NCI-H446 (cell line): ENCODE measurements at places on chromosomes 13 and 19.

- no peak for DNase-seq
Measured at GRCh38 chr13:47337781-47338507, 441.1 kb upstream of the HTR2A start.

DNA sequence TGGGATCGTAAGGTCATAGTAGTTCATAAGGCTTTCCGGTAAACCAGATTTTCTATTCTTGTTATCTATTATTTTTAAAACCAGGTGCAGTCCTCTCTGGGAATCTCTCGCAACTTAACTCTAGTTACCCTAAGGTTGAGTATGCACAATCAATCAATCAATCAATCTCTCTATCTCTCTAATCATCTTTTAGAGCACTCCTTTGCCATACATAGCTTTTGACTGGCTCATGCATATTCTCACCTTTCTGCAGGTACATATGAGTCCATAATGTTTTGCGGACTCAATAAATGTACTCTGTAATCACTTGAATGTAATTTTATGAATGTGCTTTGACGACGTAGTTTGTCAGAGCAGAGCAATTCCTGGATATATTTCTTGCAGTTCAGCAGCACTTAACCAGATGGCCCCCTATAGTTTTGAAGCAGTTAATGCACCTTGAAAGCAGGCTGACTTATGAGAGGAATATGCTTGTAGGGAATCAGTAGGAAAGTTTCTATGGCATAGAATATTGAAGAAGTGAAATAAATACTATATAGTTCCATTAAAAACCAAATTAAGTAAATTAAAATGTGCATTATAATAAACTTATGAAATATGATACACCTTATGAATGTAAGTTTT is 524.7 kb downstream of the GPC5 start:
- DNase-seq: no peak

- DNase-seq: no peak
Measured at GRCh38 chr13:24506698-24507335, 5.8 kb downstream of the PARP4 start.

GRCh38 chr19:39660661-39661060 is 4.9 kb downstream of the LGALS16 start:
- no peak for DNase-seq

GRCh38 chr13:100660761-100661160 is 13.8 kb downstream of the TMTC4 start:
- DNase-seq: no peak

DNA sequence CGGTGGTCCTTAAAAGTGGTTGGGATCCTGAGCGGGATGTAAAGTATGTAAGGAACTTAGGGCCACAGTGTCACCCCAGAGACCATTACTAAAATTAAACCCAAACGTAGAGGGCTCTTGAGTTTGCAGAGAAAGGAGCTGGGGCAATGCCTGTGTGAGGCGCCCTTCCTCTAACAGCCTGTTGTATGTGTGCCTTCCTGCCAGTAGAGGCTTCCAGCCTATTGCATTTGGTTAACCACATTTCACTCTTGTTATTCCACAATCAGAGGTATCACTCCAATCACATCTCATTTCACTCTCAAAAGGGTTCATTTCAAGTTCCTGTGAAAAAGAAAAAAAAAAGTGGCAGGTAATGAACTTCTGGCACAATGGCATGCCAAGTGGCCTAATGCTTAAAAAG is 29.4 kb downstream of the DIAPH3 start:
- DNase-seq: no peak

DNA sequence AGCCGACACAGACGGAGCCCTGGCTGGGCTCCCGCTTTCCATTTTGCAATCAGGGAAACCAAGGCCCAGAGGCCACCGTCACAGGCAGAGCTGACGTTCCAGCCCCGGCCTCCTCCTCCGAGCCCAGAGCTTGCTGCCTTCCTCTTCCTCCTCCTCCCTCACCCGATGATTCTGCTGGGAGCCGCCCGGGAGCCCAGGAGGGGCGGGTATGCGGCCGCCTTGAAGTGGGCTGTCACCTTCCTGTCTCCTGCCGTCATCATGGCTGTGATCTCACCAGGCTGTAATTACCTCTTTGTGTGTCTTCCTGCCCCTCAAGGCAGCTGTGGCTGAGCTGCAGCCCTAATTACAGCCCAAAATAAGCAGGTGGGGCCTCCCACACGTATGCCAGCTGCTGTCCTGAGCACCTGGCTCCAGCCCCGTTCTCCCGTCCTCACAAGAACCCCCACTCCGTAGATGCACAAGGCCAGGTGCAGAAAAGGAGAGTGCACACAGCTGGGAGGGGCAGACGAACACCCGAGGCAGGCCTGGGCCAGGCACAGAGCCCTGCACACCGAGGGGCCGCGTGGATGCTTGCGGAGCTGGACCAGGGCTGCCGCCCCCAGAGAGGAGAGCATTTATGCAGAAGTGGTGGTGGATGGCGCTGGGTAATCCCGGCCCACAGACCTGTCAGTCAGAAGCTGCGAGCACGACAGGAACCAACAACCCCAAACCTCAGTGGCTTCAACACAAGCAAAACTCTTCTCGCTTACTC is 4.0 kb downstream of the TPGS1 start:
- no peak for DNase-seq

- DNase-seq: no peak
Measured at GRCh38 chr13:40911341-40911740, 107.8 kb downstream of the ELF1 start.

- DNase-seq: no peak
Measured at GRCh38 chr19:46696052-46696451, 20.9 kb downstream of the PRKD2 start.

DNA sequence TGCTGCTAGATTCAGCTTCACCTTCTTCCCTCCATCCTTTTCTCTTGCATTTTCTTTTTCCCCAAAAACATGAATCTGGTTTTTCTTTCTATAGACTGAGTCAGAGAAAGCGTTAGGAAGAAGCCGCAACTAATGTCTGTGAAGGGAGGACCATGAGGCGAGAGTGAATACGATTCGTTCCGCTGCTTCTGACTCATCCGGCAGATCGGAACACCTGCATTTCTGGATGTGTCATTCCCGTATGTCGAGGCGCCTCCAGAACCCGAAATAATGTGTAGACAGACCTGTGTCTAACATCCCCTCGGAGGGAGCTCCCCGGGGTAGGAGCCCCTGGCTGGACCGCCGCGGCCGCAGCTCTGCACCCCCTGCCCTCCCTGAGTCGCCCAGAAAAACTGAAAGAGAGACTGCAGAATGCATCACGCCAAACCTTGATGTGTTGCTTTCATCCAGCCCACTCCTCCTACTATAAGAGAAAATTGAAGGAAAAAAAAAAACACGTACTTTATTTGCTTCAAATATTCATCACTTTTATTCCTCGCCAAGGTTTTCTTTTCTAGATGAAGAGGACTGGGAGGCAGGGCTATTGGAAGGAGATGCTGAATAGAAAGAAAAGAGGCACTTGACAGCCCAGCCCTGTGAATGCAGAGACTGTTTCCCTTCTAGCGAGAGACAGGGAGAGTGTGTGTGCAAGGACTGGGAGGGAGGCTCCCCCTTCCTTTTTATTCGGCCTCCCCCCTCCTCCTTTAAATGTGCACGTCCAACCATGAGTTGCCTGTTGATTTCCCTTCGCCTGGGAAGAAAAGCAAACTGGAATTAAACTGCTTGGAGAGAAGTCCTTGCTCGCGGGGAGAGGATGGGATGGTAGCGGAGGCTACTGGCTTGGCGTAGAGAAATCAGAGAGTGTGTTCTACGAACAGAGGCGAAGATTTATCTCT is 616 bp upstream of the PCDH17 start:
- no peak for DNase-seq

DNA sequence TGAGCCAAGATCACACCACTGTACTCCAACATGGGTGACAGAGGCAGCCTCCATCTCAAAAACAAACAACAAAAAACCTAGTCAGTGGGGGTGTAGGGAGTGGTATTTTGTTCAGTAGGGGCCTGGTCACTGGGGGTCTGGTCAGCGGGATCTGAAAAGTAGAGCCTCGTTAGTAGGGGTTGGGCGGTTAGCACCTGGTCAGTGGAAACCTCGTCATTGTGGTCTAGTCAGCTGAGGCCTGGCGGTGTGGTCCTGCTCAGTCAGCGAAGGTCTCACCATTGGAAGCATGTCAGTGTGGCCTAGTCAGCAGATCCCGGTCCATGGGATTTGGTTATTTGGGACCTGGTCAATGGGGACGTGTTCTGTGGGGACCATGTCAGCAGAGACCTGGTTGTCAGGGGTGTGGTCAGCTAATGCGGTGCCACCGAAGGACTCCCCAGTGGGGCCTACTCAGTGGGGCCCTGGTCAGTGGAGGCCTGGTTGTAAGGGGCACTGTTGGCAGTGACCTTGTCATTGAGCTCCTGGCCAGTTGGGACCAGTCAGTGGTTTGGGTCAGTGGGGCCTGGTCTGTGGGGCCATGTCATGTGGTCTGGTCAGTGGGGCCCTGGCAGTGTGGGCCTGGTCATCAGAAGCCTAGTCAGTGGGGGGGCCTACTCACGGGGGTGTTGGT is 63.0 kb upstream of the TPM4 start:
- no peak for DNase-seq

GRCh38 chr19:888581-889385 is 4.2 kb downstream of the MED16 start:
- no peak for DNase-seq

DNA sequence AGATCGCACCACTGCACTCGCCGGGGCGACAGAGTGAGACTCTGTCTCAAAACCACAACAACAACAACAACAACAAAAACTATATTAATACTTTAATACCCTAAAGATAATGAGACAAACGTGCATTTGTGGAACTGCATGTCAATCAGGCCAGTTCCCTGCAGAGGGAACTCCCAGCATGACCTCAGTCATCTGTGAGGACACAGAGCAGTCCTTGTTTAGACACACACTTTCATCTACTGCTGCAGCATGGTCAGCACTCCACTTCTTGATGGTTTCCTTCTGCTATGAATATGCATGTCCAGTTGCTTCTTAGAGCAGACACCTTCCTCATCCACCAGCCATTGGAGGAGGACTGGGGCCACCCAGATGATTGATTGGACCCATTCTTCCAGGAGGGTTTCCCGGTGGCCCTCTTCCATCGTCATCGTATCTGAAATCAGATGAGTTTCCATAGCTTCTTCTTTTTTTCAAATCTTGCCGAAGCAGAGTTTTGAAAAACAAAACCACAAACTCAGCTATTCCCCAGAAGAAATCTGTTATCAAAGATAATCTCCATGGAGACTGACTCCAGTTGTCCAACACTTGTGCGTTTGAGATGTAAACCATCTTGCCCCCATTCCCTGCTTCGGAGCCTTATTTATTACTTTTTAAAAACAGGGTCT is 26.5 kb downstream of the ZNF607 start:
- DNase-seq: no peak

GRCh38 chr13:96273196-96273595 is 183.3 kb downstream of the HS6ST3 start:
- DNase-seq: no peak

DNA sequence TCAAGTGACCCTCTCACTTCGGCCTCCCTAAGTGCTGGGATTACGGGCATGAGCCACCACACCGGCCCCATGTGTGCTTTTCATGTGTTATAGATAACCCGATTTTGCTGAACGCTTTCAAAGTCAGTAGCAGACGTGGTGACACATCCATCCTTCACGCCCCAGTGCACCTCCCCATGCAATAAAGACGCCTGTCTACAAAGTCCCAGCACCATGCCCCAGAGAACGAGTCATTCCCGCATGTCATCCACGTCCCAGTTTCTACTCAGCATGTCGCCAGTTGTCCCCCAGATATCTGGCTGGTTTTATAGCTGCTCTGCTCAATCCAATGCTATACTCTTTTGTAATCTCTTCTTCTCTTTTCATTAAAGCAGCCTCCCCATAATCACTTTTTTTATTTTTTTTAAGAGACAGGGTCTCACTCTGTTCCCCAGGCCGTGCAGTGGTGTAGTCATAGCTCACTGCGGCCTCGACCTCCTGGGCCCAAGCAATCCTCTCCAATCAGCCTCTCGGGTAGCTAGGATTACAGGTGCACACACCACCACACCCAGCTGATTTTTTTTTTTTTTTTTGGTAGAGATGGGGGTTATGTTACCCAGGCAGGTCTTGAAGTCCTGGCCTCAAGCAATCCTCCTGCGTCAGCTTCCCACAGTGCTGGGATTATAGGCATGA is 42.5 kb downstream of the DNM2 start:
- peak; percentile 47 for DNase-seq

GRCh38 chr19:14432791-14433553 is at the start of gene PKN1:
Gene PKN1, plus strand, starts transcription at chr19:14433306. Its CDS starts 216 bp downstream, at chr19:14433522.
- DNase-seq: no peak

DNA sequence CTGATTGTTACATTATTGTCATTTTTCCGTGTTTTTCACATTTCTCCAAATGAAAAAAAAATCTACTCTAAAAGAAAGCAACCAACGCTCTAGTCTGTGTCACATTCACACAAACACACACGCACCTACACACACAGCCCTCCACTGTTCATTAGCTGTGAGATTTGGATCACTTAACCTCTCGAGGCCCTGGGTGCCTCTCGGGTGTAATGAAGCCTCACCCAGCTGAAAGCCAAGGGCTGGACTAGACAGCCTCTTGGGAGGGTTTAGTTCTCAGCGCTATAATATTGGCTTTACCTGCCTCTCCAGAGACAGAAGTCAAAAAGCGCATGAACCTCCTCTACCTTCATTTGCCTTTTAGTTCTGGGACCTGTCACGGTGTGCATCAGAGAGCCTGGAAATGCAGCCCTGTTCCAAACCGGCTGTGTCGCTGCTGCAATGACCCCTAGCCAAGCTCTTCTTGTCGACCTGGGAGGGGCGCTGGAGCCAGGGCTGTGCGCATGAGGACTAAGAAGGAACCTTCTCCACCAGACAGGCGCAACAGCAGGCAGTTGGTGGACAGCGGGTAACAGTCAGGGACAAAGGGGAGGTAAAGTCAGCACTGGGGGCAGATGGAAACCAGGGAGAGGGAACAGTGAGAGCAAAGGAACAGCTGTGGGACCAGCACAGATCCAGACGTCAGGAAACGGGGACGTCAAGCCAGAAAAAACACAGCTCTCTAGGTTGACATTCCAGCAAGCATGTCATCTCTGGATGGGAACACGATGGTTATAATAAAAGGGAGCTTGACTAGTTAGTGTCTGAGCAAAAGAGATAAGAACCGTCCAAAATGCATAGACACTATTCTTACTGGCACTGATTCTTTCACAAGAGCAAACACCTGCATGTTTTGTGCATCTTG is 375.9 kb downstream of the EFNB2 start:
- no peak for DNase-seq

DNA sequence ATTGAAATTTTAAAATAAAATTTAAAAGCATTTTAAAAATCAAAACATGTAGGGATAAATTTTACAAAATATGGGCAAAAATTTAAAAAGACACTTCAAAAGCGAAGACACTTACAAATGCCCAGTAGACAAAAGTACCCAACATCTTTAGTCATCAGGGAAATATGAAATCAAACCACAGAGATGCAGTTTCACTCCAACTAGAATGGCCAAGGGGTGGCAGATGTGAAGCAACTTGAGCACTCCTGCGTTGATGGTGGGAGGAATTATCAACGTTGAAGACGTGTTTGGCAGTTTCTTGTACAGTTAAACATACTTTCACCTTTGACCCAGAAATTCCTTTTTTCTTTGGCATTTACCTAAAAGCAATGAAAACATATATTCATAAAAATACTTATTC is 518.0 kb upstream of the SGCG start:
- no peak for DNase-seq

DNA sequence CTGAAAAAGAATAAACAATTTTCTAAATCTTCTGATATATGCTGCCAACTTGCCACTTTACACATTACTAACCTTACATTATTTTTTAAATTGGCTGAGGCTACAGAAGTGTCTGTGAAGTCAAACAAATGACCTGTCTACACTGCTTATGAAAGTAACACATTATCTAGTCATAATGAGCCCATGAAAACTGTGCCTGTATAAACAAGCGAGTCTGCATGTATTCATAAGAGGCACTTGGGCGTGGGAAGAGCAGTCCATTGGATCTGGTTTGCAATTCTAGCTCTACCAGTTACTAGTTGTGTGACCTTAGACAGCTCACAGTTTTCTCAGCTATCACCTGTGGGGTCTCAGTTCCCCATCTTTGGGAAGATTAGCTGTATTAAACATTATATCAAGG is 3.1 kb downstream of the VPS36 start:
- no peak for DNase-seq
